Esophagus squamous epithelium (tissue), 5 donors: ENCODE measurements at places on chromosomes 7 and 10.

DNA sequence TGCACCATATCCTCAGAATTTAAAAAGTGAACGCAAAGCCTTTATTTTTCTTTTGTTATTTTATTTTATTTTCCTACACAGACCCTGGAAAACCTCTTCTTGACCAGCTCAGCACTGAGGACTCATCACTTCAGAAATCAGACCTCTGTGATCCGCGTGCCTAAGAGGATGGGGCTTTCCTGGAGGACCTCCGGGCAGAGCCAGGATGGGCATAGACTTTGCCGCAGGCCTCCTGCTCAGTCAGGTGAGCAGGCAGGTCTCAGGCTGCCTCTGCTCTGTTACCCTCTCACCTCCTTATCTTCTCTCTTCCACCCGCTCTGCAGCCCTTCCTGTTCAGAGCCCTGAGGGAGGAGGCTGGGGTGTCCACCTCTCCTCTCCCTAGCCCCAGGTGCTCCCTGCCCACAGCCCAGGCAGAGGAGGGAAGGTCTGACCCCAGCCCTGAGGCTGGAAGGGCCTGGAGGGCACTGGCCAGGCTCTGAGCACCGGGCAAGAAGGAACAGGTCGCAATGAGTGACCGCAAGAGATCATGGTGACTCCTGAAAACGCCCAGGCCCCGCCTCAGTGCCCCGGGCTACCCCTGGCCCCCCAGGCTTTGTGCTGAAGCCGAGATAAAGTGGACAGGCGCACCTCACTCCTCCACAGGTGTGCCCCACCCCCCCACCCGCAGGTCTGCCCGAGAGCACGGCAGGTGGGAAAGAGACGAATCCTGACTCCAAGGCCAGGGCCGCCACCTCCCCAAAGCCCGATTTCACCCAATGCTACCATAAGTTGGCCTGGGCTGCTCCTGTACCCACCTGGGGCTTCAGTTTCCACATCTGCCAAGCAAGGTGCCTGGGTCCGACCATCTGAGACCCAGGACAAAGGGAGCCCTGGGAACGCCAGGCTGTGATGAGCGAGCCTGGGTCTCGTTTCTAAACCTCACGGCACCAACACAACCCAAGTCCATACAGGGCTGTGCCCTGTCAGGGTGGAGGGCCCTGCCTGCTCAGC is 2.8 kb downstream of the CALML5 start:
- DNase-seq: no peak

DNA sequence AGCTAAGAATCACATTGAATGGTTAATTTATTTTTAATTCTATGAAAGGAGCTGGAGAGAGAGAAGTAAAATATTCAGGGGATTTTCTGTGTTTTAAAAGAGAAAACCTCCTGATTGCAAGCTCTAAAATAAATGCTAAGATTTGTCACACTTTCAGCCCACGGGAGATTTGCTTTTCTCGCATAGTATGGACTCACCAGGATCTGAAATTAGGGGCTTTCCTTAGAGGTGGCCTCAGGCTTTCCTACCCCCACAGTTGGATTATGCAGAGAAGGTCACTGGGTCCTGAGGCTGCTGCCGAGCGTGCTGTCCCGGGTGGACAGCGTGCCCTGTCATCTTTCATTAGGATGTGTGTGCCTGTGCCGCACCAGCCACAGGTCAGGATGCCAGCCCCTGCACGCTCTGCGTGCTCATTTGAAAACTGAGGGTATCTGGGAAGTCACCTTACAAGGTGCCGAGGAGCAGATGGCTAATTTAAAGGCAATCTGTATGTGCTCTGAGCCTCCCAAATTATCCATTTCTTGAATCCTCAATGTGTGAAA is 258.8 kb downstream of the CELF2 start:
- DNase-seq: no peak

GRCh38 chr7:3893151-3893788 is 592.2 kb downstream of the SDK1 start:
- DNase-seq: no peak

- DNase-seq: no peak
Measured at GRCh38 chr7:108557191-108557590, 12.3 kb downstream of the THAP5 start.

DNA sequence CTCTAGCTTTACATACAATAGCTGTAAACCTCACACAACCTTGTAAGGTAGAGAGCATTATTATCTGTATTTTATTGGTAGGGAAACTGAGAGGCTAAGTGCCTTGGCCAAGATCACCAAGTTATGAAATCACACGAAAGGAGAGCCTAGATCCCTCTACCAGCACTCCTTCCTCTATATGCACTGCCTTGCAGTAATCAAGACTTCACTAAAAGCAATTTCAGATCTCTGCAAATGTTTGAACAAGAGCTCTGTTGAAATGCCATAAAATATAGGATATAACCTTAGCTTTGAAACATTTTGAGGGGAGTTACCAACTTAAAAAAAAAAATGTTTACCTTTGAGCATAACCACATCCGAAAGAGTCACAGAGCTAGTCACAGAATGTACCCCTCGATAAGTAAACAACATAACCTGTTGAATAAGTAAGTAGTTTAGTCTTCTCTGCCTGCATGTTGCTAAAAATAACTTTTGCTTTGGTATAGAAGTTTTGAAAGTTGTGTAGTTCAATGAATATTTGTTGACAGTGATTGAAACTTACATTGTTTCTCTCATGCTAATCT is 709.4 kb downstream of the AUTS2 start:
- no peak for DNase-seq

DNA sequence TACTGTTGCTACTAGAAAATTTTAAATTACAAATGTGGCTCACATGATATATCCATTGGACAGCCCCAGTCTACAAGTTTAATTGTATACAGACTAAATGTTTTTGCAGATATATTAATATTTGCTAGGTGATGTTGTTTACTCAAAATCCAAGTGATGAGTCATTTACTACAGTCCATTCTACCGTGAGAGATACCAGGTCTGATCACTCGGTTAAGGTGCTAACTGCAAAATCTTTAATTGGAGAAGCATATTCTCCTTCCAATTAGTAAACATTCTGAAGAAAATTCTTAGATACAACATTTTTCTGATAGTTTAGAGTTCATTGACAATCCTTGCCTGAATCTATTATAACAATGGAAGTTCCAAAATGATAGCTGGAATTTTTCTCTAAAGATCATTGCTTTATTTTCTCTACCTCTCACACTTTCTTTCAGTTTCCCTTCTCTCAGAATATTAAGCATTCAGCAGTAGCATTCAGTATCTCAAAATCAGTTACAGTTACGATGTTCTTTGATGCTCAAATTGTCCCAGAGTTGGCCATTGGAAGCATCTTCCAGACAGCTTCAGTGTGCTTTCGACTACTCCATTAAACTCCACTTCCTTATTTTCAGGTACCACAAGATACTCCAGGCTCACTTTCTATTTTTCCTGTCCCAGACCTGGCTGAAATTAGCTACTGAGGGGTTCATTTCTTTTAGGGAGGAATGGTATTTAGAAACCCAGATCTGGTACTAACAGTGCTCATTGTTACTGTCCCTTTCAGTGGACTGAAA is 2.3 kb downstream of the ABCB1 start:
- DNase-seq: no peak

DNA sequence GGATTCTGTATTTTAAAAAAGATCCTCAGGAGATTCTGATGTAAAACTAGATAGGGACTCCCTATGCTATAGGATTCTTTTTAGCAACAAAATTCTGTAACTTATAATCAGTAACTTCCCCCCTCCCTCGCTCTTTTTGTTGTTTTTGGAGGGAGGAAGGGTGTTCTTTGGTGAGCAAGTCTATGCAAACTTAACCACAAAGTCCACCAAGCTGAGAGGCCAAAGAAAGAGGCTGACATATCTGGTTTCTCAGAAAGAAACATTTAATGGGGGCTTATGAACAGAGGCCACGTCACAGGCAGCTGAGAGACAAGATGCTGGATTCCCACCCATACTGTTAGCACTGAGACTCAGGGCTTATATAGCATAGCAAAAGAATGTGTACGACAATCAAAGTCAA is 14.3 kb upstream of the ABCB5 start:
- no peak for DNase-seq

GRCh38 chr7:20158684-20159083 is 58.5 kb downstream of the MACC1 start:
- DNase-seq: no peak

DNA sequence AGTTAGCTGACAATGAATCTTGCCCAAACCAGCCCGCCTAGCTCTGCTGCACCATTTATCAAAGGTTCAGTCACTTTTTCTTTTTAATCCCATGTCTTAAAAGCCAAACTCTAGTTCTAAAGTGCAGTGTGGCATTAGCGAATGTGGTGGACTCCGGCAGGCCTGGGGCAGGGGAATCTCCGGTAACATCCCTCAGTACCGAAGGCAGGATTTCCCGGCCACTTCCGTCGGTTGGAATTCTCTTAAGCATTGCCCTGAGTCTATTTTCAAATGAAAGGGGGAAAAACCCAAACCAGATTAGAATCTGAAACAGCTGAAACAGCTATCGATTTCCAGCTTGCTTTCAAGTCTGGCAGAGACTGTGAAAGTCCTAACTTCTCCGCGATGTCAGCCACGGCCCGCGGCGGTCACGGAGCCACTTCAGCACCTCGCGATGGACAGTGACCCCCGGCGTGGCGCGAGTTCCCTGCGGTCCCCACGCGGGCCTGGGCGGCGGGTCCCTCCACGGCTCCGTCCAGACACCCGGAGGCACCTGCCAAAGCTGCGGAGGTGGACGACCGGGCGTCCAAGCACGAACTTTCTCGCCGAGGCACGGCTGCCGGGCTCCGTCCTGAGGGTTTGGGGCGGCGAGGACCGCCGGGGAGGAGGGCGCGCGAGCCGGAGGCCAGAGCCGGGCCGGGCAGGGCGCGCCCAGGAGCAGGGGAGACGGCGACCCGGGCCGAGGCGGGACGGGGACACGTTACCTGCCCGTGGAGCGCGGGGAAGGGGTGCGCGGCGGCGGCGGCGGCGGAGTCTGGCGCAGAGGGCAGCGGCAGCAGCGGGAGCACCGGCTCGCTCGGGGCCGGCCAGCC is 745 bp downstream of the TCERG1L start:
- no peak for DNase-seq

GRCh38 chr10:132234860-132235259 is 48.1 kb downstream of the DPYSL4 start:
- no peak for DNase-seq

DNA sequence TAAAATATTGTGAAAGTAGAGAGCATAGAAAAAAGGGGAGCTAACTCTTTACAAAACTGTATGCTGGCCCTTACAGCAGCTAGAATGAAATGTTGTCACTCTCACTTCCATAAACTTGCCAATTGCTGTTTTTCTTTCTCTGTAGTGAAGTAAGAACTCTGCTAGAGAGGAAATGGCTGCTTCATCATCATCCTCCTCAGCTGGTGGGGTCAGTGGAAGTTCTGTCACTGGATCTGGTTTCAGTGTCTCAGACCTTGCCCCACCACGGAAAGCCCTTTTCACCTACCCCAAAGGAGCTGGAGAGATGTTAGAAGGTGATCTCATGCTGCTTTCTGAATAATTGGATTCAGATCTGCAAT is 7.6 kb upstream of the ASCC1 start:
- DNase-seq: no peak

GRCh38 chr7:96685353-96685752 is 24.3 kb downstream of the SEM1 start:
- DNase-seq: no peak

- DNase-seq: no peak
Measured at GRCh38 chr10:117488004-117488403, 54.5 kb upstream of the EMX2 start.

DNA sequence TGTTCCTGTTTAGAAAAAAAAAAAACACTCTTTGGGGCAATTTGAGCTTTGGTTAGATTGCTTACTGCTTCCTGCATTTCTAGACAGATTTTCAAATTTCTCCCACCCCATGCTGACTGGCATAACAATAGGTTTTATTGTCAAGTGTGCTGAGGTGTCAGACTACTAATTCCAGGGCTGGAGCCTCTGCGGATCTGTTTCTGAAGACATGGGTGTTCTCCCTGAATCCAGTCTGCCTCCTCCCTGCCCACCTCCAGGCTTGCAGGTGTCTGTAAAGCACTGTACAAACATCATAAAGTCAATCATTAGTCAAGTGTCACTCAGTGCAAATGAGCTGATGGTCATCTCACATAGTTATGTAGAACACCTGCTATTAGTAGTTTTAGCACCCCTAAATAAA is 292.4 kb downstream of the GATA3 start:
- DNase-seq: no peak

DNA sequence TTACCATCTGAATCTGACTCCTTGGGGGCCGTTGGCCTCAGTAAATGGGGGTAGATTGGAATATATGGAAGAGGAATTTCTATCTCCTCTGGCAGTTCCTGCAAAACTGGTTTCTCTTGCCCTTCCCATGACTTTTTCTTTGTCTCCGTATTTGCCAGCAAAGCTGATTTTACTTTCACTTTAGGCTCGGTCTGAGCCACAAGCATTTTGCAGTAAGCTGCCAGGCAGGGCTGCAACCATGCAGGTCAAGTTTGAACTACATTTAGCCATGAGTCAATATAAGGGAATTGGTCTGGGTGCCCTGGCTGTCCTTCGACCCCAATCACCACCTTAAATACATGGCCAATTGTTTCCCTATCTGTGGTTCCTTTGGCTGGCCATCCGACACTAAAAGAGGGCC is 104.3 kb downstream of the TRIM24 start:
- no peak for DNase-seq

- no peak for DNase-seq
Measured at GRCh38 chr10:133335246-133336117, 1.2 kb downstream of the CALY start.

DNA sequence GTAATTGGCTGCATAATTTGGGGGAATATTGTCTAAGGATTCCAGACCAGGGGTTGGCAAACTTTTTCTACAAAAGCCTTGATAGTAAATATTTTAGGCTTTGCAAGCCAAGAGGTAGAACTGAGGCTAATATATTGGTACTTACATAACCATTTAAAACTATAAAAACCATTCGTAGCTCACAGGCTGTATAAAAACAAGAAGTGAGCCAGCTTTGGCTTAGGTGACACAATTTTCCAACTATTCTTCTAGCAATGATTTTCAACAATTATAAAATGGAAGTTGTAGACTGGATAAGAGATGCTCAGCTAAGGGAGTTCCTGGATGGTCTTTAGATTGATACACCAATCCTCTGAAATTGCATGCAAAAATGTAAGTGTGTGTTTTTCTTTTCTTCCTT is 1.4 kb downstream of the GPR141 start:
- DNase-seq: no peak

- DNase-seq: no peak
Measured at GRCh38 chr10:12644380-12645144, 295.2 kb downstream of the CAMK1D start.

DNA sequence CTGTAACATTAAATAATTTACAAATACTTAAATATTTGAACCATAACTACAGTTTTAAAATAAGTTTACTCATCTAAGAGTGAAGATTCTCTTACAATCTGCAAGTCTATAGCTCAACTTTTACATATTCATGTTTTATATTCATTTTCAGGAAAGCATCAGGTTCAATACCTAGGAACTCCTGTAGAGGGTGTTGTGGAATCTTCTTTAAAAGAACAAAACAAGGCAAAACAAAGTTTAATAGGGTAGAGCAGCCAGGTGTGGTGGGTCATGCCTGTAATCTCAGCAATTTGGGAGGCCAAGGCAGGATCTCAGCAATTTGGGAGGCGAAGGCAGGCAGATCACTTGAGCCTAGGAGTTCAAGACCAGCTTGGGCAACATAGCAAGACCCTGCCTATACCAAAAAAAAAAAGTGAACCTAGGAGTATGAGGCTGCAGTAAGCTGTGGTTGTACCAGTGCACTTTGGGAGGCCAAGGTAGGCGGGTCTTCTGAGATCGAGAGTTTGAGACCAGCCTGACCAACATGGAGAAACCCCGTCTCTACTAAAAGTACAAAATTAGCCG is 45.1 kb downstream of the ST8SIA6 start:
- DNase-seq: no peak

GRCh38 chr10:78321500-78321899 is 287.8 kb downstream of the RPS24 start:
- no peak for DNase-seq

GRCh38 chr7:17150018-17150417 is 148.4 kb upstream of the AHR start:
- DNase-seq: no peak
